ENCODE measurements at places on chromosomes 16 and 17.
A peak's percentile ranks its signal among the peaks of the same experiment; 100 is the strongest.

DNA sequence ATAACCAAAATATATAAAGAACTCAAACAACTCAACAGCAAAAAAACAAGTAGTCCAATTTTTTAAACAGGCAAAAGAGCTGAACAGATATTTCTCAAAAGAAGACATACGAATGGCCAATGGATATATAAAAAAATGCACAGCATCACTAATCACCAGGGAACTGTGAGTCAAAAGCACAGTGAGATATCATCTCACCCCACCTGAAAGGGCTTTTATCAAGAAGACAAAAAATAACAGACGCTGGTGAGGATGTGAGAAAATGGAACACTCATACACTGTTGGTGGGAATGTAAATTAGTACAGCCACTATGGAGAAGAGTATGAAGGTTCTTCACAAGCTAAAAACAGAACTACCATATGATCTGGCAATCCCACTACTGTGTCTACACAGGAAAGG is 7.4 kb downstream of the XYLT1 start:
- DNase-seq, result no peak

GRCh38 chr16:51159865-51160264 is 8.8 kb upstream of the SALL1 start:
- DNase-seq, result no peak

- no peak for DNase-seq
Observed at GRCh38 chr17:7136266-7136877, 21.8 kb upstream of the ASGR2 start.

DNA sequence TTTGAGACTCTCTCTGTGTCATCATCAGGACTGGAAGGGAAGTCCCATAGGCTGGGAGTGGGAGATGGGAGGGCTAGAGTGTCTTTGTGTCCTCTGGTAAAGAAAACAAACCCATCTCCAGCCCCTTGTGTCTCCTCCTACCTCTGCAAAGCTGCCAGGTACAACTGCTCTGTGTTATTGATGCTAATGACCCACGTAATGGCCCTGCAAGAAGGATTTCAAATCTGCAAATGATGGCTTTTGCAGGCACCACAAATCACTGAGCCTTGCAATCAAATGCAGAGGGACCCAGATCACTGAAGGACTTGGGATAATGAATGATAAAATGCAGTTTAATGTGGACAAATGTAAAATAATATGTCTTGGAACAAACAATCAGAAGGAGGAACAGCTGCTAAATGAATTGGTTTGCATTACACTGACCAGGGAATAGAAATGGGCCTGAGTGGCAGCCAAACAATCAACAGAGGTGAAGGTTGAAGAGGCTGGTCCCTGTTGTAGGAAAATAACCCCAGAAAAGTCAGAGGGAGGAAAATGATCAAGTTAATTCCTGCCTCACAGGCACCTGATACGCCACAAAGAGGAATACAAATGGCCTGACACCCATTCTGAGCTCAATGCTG is 425.1 kb downstream of the UTP18 start:
- peak; percentile 22 for DNase-seq

- no peak for DNase-seq
Observed at GRCh38 chr17:40281663-40282062, 6.0 kb upstream of the CDC6 start.

- no peak for DNase-seq
Observed at GRCh38 chr16:50610331-50611262, 62.4 kb downstream of the NKD1 start.

DNA sequence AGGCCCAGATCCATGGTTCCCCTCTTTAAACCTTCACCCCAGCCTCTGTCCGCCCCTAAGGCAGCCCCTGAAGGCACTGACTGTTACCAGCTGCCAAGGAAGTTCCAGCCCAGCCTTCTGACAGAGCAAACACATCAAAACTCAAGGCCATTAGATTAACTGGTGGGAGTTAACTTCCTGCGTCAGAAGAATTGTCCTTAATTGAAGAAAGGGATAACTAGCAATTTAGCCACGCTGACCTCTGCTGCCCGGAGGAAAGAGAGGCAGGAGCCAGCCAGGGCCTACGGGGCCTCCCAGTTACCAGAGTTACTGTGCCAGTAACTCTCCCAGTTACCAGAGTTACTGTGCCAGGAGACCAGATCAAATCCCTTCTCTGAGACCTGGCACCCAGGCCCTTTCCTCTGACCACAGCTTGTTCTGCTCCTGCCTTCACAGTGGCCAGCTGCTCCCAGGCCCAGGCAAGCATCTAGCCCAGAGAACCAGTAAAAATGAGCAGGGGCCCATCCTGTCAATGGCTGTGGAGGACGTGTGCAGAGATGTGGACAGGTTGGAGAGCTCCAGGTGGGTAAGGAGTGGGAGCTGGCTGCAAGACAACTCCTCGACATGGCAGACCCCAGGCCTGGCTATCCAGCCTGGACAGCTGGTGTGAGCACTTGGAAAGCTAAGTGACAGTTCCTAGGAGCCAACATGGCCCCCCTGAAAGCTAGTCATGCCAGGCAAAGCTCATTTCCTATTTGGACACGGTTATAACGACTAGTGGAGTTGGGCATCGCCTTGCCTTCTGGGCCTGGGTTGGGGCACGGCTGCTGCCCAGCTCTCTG is 2.8 kb upstream of the PITPNM3 start:
- DNase-seq, result no peak

- no peak for DNase-seq
Observed at GRCh38 chr17:7977805-7978204, 24.6 kb upstream of the GUCY2D start.

GRCh38 chr16:86515777-86516622 is 5.7 kb downstream of the FOXF1 start:
- DNase-seq, result no peak

DNA sequence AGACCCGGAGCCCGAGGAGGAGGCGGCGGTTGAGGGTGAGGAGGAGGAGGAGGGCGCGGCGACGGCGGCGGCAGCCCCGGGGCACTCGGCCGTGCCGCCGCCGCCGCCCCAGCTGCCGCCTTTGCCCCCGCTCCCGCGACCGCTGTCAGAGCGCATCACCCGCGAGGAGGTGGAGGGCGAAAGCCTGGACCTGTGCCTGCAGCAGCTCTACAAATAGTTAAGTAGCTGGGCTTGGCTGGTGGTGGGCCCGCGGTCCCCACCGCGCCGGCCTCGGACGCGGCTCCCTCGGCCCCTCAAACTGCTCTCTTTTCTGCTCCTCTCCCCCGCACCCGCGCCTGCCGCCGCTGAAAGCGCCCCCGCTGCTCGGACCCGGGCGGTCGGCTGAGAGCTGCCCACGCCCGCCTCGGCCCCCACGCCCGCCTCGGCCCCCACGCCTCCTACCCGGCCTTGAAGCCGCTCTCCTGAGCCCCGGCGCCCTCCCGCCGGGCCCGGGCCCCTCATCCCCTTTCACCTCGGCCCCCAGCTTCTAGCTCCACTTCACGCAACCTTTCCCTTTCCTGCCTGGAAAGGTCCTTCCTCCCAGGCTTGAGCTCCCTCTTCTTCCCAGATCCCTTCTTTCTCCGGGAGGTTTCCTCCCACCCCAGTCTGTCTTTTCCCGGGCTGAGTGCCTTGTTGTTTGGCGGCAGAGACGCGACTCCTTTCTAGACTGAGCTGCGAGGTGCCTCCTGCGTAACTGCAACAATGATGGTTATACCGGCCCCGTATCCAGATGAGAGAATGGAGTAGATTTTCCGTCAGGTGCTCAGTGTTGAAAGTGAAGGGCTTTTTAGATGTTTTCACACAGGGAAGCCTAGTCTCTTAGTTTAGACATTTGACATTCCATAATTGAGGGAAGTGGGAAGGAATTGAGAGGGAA is 850 bp downstream of the PPM1E start:
- no peak for DNase-seq

DNA sequence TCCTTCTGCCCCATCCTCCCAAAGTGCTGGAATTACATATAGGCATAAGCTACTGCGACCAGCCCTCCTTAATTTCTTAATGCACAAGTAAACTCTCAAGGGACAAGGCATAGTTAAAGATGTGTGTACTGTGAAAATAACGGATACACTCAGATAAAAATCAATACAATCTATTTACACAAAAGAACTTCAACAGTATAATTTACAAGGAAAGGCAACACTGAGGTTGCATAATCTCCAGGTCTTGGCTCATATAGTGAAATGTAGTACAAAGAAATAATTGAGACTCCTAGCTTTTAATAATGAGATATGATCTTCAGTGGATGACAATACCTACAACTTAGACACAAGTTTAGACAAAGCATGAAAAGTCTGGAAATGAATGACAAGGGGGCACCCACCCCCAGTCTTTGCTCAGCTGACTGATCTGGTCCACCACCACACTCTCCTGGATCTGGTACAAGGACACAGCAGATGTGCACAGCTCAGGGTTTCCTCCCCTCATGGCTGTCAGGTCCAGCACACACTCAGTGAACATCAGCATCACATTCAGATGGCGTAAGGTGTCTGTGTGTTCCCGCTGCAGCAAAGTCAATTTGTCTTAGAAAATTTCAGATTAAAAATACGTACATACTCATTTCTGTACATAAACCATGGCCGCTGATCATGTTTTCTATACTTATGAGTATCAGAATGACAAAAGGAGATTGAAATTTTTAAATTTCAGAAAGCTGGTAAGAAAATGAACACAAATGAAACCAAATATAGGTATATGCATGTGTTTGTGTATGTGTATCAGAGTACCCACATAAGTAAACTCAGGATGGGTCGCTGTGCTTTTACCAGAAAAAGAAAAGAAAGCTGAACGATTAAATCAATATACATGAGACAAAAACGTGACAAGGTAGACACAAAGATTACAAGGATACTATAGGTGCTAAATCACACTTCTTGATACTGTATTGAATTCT is 33.7 kb upstream of the ALDH3A1 start:
- no peak for DNase-seq

DNA sequence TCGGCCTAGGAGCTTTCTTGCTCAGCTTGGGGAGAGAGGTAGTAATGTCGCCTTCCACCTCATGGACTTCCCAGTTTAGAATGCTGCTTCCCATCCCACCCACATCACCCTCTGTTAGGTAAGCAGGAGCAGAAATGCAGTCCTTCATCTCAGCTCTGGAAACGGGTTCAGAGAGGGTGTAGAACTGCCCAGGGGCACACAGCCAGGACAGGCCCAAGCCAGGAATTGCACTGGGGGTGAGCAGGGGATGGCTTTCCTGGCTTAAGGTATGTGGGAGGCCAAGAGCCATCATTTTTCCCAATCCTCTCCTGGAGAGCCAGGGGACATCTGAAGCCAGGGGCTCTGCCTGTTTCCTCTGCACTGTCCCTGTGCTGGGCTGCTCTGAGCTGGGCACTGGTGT is 33.6 kb downstream of the RAI1 start:
- DNase-seq, result no peak

DNA sequence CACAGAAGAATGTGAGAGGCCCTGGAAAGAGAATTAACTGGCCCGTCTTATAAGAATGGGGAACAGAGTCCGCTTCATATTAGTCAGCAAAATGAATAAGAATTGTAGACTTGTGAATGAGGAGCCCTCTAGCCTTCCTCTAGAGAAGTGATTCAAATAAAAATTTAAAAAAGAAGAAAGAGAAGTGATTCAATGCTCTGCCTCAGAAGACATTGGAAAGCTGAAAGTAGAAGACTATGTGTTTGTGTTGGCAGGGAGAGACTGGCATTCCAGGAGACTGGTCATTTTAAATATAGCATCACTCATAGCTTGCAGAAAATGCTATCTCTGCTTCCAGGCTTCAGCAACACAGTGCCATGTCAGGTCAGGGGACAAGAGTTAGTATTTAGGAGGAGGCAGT is 190.6 kb upstream of the HS3ST3A1 start:
- DNase-seq, result no peak

GRCh38 chr17:59347975-59348391 is 16.5 kb downstream of the YPEL2 start:
- no peak for DNase-seq

DNA sequence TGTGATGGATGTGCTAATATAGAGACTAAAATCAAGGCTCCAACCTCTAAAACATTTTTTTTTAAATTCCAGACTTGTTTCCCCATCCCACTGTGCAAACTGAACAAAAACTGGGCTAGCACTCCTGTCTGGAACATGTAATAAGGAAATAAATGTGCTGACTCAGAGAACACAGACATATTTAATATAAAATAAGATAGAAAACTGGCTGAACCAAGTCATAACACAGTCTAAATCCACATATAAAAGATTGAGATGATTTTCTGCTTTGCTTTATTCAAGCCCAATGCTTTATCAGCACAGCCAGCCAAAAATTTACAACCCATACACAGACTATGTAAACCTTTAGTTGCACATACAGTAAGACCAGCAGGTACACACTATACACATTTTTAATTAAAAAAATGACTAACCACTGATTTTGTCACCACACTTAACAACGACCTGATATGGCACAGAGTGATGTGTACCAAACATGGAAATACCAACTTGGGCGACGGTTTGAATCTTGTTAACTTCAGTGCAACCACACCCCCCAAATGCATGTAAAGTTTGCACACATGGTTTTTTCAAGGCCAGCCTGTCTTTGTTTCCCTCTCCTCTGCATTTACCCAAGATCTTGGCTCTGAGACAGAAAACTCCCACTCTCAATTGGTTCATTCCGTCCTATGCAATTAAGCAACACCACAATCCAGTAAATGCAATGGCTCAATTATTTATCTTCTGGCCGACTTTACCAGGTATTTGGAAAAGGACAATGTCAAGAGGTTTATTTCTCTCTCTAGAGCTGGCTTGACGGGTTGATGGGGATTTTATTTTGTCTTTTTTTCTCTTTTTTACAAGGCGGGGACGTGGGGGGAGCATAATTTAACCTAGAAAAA is 1.2 kb downstream of the STAT3 start:
- DNase-seq, result peak; percentile 52

GRCh38 chr17:40612599-40613244 is 34.9 kb downstream of the SMARCE1 start:
- DNase-seq, result no peak

GRCh38 chr16:27405546-27406451 is 3.8 kb downstream of the IL21R start:
- DNase-seq, result no peak

GRCh38 chr17:68020409-68020756 is 15.2 kb upstream of the KPNA2 start:
- DNase-seq, result no peak

DNA sequence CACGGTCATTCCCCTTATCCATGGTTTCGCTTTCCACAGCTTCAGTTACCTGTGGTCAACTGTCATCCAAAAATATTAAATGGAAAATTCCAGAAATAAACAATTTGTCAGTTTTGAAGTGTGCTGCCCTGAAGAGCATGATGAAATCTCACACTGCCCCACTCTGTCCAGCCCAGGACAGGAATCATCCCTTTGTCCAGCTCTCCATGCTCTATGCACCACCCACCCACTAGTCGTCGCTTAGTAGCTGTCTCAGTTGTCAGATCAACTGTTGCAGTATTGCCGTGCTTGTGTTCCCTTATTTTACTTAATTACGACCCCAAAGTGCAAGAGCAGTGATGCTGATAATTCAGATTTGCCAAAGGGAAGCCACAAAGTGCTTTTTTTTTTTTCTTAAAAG is 10.3 kb downstream of the KRT9 start:
- no peak for DNase-seq
